ENCODE measurements at places on chromosomes 16 and 17.

- no peak for DNase-seq
Measured at GRCh38 chr16:75263963-75264445, 12.6 kb upstream of the BCAR1 start.

DNA sequence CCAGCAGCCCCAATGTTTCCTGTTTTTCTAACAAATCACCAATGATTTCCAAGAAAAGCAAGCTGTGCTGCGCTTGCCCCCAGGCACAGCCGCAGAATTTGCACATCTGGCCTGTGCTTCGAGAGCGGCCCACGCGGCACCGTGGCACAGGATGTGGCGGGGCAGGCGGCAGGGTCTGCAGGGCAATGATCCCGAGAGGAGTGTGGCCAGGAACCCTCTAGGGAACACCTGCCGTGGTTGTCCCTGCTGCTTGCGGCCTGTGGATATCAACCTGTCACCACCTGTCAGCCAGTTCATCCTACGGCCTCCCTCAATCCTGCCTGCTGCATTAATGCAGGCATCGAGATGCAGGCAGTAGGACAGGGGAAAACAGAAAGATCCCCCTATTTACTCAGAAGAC is 24.0 kb downstream of the PIK3R5 start:
- DNase-seq = peak; percentile 71

GRCh38 chr17:27751166-27751565 is 49.2 kb downstream of the NOS2 start:
- DNase-seq = no peak

DNA sequence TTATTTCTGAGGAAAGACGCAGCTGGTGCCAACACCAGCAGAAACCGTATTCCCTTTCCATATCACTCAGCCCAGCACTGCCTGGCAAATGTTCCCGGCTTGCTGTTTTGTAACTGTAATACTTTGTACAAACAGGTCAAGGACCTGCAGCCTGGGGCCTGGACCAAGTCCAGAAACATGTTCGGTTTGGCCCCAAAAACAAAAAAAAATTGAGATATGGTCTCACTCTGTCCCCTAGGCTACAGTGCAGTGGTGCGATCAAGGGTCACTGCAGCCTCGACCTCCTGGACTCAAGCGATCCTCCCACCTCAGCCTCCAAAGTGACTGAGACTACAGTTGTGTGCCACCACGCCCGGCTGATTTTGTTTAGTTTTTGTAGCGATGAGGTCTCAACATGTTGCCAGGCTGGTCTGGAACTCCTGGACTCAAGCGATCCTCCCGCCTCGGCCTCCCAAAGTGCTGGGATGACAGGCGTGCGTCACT is 1.2 kb downstream of the HAGH start:
- DNase-seq = no peak

- peak; percentile 31 for DNase-seq
Measured at GRCh38 chr17:44655983-44656710, at the start of gene MEIOC. Gene MEIOC (plus strand): TSS chr17:44656468. CDS start chr17:44656614, 146 bp downstream.

GRCh38 chr17:1120596-1121441 is 59.0 kb downstream of the ABR start:
- DNase-seq = no peak

DNA sequence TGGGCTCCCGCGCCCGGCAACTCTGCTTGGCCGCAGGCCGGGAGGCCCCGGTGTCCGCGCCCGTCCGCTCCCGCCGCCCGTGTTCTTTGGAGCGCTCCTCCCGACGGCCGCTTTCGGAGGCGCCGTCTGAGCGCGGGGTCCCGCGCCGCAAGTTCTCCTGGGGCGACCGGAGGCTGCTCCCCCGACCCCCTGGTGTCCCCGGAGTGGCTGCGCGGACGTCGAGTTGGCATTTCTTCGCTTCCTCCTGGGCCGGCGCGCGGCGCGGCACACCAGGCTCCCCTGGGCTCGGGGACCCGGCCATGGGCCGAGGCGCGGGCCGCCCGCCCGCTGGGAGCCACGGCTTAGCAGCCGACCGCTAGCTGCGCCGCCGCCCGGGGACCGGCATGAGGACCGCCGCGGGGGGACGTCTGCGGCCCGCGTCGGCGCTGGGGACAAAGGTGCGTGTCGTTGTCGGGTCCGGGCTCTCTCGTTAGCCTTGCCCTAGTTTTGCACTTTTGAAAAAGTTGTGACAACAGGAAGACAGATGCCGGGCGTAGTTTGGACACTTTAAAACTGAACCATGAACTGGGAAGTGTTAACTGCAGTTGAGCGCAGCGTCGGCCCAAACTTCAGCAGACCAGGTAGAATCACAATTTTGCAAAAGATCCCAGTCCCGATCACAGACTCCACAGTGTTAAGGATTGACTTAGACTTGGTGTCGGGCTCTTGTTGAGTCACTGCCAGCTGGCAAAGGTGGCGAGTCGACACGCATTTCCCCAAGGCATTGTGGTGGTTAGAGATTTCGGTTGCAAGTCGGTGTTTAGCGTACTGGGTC is 700 bp downstream of the UBN1 start:
- peak; percentile 42 for DNase-seq

GRCh38 chr17:33028778-33029177 is 37.1 kb downstream of the SPACA3 start:
- no peak for DNase-seq

GRCh38 chr16:10750793-10751192 is 7.2 kb downstream of the NUBP1 start:
- DNase-seq = no peak

GRCh38 chr17:43176119-43176570 is 5.1 kb downstream of the NBR1 start:
- DNase-seq = no peak

- no peak for DNase-seq
Measured at GRCh38 chr16:19885451-19886072, 914 bp upstream of the GPRC5B start.

GRCh38 chr16:17474037-17474436 is 3.3 kb upstream of the XYLT1 start:
- peak; percentile 40 for DNase-seq

DNA sequence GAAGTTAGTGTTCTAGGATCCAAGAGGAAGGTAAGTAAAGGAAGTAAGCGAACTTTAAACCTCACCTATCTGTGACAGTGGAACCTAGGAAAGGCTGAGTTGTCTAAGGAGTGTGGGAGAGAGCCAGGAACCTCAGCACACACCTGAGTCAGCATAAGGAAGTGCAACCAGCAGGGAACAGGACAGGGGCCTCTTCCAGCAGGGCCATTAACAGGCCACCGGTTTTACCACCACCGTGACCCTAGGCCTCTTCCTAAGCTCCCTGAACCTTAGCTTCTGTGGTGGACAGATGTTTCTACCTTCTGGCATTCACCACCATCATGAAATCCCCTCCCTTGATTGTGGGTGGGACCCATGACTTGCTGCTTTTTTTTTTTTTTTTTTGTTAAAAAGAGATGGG is 26.7 kb upstream of the GPATCH8 start:
- no peak for DNase-seq

All from activated CD4-positive, alpha-beta T cell treated with anti-CD3 and anti-CD28 coated beads, Interleukin-2, Interleukin-4, amounts not matched to agents 100 ng/mL and 50 ng/mL, durations not matched to agents 16 hours and 8 hours (primary cell).